Ascending aorta (tissue), 2 donors: ENCODE measurements at places on chromosomes 2 and 18. TPM values are rescaled to one million over a fixed set of nuclear protein-coding genes. Genes with fewer than 3 reads are reported as not detected.

DNA sequence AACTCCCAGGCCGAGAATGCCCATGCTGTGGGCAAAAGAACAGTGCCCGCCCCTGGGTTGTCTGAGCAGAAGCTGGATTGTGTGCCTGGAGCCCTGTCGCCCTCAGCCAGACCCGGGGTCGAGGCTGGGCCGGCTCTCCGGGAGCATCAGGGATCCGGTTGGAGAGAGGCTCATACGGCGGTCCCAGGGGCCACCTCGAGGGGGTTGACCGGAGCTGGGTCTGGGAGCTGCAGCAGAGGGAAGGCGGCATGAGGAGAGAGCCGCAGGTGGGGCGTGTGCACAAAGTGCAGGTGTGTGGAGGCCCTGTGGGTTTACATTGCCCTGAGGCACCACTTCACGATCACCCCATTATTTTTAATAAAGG is 39.5 kb downstream of the MBP start:
- DNase-seq = no peak

GRCh38 chr2:16656784-16657391 is 8.7 kb downstream of the CYRIA start:
- DNase-seq = peak; percentile 80

DNA sequence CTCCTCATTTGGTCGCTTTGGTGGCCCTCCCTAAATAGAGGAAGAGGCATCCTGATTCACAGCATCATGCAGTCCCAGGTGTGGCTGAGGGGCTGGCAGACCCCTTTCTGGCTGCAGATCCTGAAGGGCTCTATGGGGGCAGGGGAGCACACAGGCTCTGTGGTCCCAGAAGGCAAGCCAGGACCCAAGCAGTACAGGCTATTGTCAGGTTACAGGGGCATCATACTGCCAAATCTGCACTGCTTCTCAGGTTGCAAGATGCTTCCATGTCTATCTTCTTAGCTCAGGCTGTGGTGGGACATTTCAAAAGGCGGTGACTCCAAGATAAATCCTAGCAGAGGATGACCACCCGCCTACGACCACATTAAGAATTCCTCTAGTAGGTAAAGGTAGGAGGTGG is 54.3 kb downstream of the TTC32 start:
- no peak for DNase-seq

Gene KCNE4
- 18.3 TPM for total RNA-seq

GRCh38 chr2:127580167-127581049 is 44.9 kb downstream of the MYO7B start:
- DNase-seq = no peak

- no peak for DNase-seq
Observed at GRCh38 chr2:186903216-186903615, 54.2 kb upstream of the ZSWIM2 start.

Gene SPR
- total RNA-seq = 68.3 TPM

GRCh38 chr2:178110681-178111080 is 1.6 kb upstream of the RBM45 start:
- no peak for DNase-seq

- DNase-seq = no peak
Observed at GRCh38 chr18:389658-390357, 110.7 kb downstream of the COLEC12 start.

DNA sequence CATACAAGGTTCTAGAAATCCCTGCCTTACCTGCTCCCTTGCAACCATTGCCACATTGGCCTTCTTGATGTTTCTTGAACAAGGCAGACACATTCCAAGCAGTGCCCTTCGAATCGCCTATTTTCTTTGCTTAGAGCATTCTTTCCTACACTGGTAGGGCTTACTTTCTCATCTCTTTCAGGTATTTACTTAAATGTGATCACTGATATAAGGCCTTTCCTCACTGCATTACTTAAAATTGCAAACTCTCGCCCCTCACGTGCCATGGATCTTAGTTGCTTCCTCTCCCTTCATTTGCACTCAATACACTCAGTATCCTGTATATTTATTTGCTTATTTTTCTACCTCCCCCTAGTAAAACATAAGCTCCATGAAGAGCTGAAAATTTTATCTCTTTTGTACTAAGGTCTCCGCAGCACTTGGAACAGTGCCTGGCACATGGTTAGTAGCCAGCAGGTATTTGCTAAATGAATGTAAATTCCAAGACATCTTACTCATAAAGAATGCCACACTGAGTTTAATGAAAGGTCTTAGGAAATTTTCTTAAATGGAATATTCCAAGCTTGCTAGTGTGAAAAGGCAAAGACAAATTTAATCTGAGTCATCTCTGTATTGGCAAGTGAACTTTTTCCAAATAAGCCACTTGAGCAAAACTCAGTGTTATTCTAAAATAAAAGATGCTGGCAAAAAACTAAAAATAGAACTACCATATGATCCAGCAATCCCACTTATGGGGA is 42.4 kb upstream of the FIGN start:
- DNase-seq = peak; percentile 67

Gene GPR39
- 0.64 TPM for total RNA-seq

- DNase-seq = no peak
Observed at GRCh38 chr2:25320077-25320476, 21.6 kb downstream of the DNMT3A start.
